ENCODE measurements at places on chromosomes 11 and 22. TPM values are rescaled to one million over a fixed set of nuclear protein-coding genes. Genes with fewer than 3 reads are reported as not detected.

The SCGB1D2 gene
- total RNA-seq = not detected

The EIF1AD gene
- total RNA-seq = 48.4 TPM

The PRRG4 gene
- total RNA-seq = 0.57 TPM

The RNH1 gene
- total RNA-seq = 190 TPM

The MUC15 gene
- not detected for total RNA-seq
